Aorta (tissue), 5 donors: ENCODE measurements at places on chromosomes 5 and 9. TPM values are rescaled to one million over a fixed set of nuclear protein-coding genes. Genes with fewer than 3 reads are reported as not detected.
A peak's percentile ranks its signal among the peaks of the same experiment; 100 is the strongest.

DNA sequence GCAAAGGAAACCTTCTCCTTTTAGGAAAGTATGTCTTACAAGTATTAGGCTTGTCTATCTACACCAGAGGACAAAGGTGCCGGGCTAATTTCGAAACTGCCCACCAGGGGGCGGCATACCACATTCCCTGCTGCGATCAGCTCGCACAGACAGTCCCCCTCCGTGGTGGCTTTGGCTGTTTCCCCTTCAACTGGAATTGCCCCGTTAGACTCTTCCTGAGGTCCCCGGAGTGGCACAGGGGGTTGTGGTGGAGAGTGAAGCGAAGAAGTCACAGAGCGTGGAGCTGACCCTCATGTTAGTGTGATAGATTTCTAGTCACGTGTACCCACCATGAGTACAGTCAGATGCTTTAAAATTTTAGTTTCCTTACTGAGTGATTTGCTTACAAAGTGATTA is 17.5 kb downstream of the PTTG1 start:
- DNase-seq, result peak; percentile 90

DNA sequence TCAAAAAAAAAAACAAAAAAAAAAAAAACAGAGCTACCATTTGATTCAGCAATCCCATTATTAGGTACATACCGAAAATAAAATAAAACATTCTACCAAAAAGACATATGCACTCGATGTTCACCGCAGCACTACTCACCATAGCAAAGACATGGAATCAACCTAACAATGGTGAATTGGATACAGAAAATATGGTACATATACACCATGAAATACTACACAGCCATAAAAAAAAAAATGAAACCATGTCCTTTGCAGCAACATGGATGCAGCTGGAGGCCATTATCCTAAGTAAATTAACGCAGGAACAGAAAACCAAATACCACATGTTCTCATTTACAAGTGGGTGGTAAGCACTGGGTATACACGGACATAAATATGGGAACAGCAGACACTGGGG is 21.3 kb downstream of the MRPS27 start:
- no peak for DNase-seq

INSL6 gene
- not detected for total RNA-seq

DNA sequence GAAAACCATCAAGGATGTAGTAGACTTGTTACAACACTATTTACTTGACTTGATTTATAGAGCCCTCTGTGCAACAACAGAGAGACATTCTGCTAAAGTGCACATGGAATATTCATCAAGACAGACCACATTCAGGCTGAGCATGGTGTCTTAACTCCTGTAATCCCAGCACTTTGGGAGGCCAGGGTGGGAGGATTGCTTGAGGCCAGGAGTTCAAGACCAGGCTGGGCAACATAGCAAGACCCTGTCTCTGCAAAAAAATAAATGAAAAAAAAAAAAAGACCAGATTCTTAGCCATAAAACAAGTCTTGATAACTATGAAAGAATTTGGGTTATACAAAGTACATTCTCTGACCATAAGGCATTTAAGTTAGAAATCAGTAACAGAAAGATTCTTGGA is 25.3 kb downstream of the DENND4C start:
- DNase-seq, result no peak

DNA sequence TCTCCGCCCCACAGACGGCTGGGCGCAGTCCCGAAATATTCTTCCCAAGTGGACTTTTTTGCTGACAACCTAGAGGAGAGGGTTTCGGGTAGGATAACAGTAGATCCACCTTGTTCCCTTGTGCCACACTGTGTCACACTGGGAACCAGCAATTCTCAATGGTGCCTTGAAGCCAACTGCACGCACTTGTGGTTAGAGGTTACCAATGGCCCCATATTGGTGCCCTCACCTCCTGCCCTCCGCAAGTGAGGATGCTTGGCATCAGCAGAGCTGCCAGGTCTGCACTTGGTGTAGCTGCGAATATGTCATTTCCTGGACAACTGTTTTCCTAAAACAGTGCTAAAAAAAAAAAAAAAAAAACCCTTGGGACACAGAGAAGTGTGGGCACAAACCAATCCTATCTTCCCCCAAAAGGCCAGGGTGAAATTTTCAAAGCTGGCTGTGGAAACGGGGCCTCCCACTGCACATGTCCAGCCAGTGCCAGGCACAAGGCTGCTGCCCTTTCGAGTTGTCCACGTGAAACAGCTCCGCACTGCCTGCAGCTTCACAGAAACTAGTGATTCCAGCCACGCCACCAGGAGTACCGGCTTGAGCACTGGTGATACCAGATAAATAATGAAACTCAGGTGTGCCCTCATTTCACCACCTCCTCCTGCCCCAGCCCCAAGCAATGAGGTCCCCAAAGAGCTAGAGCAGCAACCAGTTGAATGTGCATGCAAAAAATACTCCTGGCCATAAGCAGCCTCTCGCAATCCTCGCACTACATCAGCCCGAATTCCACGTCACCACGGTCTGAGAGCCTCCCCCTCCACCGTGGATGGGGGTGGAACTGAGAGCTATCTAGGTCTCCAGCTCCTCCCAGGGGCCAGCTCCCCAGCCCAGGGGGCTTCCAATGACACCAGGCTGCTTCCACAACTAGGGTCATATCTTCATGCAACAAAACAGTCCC is 51.2 kb downstream of the USP20 start:
- DNase-seq, result peak; percentile 62

NRG2 gene
- 0.81 TPM for total RNA-seq

DNA sequence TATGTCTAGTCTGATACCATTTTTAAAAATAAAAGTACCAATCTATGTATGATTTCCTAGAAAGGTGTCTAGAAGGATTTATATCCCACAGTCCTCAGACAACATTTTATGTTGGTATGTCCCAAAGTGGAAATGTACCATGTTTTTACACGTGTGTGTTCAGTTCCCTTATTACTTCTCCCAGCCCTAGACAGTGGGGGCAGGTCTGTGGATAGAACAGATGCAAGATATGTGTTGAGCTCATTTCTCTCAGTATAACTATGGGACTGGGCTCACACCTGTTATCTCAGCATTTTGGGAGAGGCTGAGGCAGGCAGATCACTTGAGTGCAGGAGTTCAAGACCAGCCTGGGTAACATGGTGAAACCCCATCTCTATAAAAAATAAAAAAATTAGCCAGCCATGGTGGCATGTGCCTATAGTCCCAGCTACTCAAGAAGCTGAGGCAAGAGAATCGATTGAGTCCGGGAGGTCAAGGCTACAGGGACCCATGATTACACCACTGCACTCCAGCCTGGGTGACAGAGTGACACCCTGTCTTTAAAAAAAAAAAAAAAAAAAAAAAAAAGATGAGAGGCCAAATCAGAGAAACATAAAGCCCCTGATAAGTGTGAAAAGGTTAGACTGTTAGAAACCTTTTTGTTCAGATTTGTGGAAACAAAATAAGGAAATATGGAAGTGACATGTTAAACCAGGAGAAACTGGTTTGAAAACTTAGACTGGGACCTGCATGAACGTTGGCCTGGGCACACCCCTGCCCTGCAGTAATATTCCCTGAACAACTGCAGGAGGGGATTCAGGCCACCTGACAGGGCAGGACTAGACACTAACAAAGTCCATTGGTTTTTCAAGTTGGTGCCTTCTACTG is 7.4 kb upstream of the SLC2A8 start:
- no peak for DNase-seq

SPATA31D4 gene
- total RNA-seq, result not detected

GRCh38 chr5:116593340-116593739 is 18.7 kb upstream of the SEMA6A start:
- DNase-seq, result no peak

FCN2 gene
- total RNA-seq, result not detected

- DNase-seq, result no peak
Measured at GRCh38 chr9:114612272-114612923, 1.3 kb downstream of the TMEM268 start.

GRCh38 chr5:97998941-97999340 is 774.5 kb upstream of the RGMB start:
- no peak for DNase-seq

SLIT3 gene
- total RNA-seq, result 108 TPM

DNA sequence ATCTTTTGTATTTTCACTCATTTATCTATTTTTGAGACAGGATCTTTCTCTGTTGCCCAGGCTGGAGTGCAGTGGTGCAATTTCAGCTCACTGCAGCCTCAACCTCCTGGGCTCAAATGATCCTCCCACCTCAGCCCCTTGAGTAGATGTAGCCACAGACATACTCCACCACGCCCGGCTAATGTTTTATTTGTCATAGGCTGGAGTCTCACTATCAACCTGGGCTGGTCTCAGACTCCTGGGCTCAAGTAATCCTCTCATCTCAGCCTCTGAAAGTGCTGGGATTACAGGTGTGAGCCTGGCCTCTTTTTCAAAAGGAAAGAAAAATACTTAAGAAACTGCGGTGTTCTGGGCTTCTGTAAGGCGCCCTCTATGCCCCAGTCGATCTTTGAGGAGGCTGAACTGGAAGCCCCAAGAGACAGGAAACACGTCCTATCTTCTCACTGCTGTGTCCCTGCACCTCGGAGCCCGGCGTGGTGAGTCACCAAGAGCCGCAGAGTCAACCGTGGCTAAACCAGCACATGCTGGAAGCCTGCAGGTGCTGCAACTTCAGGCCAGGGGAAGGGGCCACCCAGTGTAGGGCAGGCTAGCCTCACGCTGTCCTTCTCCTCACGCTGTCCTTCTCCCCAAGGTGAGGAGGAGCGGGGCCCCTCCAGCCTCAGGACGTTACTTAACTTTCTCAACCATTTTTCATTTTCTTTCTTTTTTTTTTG is 15.2 kb upstream of the LHX3 start:
- no peak for DNase-seq

GRCh38 chr5:75460942-75461610 is 50.4 kb downstream of the CERT1 start:
- DNase-seq, result no peak

- no peak for DNase-seq
Measured at GRCh38 chr9:86765746-86766430, 181.4 kb downstream of the GAS1 start.

ACOT12 gene
- total RNA-seq, result 0.45 TPM

DNA sequence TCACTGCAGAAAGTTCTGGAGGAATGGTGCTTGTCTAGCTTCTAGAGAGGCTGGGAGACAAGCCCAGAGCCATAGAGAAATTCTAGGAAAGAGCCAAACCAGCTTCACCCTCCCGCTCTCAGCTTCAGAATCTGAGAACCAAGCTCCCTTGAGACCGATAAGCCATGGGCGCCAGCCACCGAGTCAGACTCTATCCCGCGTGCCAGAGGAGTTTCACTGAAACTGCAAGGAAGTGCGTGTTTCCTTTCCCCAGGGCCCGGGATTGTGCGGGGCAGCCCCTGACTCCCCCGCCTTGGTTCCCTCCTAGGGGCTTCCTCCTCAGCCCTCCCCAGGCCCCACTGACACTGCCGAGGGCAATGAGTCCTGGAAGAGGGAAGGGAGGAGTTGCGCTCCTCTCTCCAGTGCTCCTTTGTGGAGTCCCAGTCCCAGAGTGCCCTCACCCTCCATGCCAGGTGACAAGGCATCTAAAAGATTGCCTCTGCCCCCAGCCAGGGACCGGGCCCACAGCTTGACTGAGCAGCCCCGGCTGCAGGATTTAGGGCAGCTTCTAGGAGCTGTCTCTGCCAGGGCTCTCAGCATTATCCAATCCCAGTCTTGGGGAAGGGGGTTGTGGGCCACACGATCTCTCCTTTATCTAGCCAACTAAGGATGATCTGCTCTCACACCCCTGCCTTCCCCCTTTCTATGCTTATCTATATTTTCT is 18.4 kb upstream of the TCF7 start:
- DNase-seq, result peak; percentile 85

SLC6A3 gene
- total RNA-seq, result 0.30 TPM

- DNase-seq, result no peak
Measured at GRCh38 chr5:142382186-142382585, 57.4 kb upstream of the SPRY4 start.

CCNI2 gene
- not detected for total RNA-seq

PIP5KL1 gene
- total RNA-seq, result 3.0 TPM

DNA sequence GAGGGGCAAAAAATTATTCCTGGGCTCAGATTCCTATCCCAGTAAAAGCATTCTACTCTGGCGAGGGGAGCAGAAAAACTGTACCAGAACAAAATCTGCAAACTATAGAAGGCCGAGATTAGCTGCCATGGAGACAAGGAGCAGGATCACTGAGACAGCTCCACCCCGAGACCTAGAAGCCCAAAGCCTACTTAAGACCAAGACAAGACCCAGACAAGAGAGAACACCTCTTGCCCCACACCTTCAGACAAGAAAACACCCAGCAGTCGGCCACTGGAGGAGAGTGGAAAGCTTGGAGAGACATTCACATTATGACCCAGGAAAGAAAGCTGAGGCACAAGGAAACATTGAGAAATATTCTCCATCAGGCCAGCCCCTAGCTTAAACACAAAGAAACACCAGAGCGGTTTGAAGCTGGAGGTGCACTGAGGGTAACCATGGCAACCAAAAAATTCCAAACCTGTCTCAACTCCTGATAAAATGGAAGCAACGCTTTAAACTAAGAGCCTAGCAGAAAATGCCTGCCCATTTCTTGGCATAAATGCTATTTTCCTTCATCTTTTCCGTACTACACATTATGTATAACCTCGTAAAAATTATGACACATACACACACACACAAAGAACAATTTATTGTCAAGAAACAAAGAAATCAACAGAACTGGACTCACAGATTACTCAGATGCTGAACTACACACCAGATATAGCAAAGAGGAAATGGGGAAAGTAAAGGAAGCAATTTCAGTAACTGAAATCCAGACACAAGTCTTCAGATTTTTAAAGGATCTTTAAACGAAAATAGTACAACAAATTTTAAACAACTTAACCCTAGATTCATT is 53.8 kb upstream of the FTMT start:
- no peak for DNase-seq

- DNase-seq, result no peak
Measured at GRCh38 chr9:78714576-78714975, 417.7 kb downstream of the PSAT1 start.

CCDC152 gene
- total RNA-seq, result 1.4 TPM

DNA sequence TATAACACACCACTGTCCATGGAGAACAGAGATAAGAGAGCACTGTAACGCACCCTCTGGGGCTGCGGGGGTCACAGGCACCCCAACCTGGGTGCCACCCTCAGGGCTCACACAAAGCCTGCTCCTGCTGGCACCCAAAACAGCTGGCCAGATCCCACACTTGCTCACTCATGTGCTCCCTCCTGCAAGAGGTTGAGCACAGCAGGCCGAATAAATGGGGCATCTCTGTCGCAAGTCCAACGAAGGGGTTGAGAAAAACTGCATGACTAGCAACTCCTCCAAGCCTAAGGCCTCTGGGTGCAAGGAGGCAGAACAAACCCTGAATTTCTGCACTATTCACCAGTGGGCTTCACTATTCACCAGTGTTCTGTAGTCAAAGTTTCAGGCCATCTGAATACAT is 80.3 kb downstream of the SECISBP2 start:
- no peak for DNase-seq

PRLR gene
- total RNA-seq, result 3.2 TPM

DNA sequence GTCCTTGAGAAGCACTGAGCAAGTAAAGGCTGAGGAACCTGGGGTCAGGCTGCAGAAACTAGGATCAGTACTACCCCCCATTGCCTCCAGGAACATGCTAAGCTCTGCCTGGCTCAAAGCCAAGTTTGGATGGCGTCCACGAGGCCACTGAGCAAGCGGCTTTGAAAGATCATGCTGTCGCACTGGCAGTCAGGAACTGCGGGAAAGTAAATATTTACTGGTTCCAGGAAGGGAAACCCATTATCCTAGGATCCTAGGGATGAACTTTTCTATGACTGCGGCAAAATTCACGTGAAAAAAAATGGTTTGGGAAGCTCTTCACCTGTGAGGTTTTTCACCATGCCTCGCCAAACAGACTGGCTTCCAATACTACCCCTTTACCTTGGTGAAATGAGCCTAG is 75.3 kb upstream of the PJA2 start:
- peak; percentile 74 for DNase-seq

NOXA1 gene
- 8.5 TPM for total RNA-seq
